ENCODE measurements at places on chromosomes 5 and 9.

- DNase-seq: no peak
Observed at GRCh38 chr9:34443976-34444375, 14.4 kb downstream of the FAM219A start.

DNA sequence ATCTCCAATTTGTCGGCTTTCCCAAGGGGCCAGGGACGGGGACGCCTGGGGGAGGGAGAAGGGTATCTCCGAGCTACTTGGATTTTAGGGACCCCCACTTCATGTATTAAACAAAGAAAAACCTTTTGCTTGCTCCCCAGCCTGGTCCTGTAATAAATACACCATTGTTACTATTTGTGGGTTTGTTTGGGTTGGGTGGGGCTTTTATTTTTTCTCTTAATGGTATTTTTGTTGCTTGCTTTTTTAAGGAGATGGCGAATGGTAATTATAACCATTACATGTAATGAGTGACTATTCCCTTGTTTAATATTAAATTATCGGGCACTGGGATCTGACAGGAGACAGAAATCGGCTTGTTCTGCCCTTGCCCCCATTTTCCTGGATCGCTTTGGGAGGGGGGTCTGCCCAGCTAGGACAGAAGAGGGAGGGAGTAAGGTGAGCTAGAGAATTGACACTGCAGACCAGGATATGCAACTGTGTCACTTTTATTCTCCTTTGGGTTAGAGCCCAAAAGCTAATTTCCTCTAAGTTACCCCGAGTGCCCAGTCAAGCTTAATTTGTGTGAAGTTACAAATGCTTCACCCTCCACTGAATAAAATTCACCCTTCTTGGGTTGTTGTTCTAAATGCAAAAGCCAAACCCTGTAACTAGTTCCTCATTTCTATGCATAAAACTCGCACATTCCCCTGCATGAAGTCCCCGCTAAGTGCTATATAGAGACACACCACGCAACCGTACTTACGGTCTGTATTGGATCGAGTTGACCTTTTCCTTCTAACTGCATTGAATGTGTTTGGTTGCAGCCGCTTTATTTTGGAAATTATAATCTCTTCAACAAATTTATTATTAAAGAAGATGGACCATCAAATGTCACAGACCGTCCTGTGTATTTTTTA, 1.6 kb upstream of the ZNF608 start:
- peak; percentile 54 for DNase-seq

GRCh38 chr9:87840134-87840533, 42.5 kb upstream of the SPATA31E1 start:
- DNase-seq: no peak

DNA sequence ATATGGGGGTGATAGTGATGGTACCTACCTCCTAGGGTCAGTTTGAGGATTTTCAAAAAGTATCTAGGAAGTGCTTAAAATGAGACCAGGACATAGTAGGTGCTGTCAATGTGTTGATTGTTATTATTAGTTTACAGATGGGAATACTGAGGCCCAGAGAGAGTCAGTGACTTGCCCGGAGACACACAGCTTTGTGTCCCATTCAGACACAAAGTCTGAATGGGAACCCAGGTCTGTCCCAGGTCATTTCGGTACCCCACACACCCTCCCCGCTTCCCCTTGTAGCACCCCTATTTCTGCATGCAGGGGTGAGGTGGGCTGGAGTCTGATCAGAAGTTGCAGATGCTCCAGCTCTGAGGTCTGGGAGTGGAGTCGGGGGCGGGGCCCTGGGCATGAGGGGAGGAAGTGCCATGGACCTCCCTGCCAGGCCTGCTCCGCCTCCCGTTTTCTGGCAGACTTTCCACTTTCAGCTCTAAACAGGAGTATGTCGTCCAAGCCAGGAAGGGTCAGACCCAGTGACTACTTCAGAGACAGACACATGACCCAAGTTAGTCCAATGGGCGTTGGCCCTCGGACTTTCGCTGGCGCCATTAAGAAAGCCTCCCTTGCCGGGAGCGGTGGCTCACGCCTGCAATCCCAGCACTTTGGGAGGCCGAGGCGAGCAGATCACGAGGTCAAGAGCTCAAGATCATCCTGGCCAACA, 3.2 kb upstream of the DBN1 start:
- DNase-seq: no peak

DNA sequence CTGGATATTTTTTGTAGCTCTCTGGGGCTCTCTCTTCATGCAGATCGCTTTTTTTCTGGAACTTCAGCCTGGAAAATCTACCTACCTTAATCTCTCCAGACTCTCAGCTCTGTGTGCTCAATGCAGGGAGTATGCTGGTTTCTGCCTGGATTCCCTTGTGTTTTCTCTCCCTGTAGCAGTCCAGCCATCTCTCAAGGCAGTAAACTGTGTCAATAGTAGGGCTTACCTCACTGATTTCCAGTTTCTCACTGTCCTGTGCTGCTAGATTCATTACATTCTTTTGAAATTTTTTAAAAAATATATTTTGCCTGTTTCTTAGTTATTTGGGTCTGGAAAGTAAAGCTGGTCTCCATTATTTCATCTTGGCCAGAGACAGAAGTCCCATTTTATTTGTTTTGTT, 951.4 kb downstream of the NR2F1-AS1 start:
- DNase-seq: no peak

DNA sequence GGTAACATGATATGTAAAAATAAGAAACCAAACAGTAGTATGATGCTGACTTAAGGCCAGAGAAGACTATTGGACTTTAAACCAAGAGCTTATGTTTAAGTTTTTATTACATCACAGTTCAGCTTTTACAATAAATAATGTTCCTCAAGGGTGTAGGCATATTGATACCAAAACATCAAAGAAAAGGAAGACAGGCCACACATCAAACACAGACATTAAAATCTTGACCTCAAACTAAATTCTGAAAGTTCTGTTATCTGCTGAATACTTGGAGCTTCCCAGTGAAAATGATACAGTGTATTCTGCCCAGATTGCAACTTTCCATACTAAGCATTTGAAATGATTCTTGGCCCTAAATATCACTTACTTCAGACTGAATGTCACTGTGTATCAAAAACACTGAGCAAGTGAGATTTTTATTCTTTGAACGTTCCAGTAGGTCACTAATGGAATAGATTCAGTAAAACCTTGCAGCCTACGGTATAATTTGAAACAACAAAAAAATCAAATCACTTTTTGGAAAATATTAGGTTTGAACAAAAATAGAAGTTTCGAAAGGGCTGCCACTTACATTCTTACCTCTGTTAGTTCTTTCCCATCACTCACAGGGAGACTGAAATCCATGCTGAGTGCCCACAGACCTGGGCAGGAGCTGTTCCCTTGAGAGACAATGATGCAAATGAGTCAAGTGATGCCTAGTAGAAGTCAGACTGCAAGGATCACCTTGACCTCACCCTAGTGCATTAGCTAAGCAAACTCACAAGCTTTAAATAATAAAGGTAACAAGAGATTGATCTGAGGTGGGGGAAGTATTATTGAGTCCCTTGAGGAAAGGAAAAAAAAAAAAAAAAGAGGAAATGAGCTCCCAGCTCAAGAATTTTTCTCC, 2.5 kb downstream of the LPAR1 start:
- DNase-seq: no peak

DNA sequence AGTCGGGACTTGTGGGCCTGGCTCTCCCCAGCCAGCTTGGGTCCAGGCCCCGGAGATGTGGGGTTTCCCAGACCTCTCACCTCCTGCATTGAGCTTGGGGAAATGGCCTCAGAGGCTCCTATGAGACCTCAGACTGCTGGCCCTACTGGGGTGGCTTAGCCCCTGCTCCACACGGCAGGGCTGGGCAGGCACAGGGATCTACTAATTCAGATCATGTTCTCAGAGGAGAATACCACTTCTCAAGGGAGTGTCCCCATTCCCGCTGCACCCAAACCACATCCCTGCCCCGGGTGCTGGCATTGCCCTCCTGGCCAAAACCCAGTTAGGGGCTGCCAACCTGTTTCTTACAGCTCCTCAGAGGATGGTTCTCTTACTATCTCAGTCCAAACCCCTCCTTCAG, 82.1 kb upstream of the LMX1B start:
- no peak for DNase-seq

GRCh38 chr5:163345216-163345615, 92.2 kb upstream of the CCNG1 start:
- no peak for DNase-seq

DNA sequence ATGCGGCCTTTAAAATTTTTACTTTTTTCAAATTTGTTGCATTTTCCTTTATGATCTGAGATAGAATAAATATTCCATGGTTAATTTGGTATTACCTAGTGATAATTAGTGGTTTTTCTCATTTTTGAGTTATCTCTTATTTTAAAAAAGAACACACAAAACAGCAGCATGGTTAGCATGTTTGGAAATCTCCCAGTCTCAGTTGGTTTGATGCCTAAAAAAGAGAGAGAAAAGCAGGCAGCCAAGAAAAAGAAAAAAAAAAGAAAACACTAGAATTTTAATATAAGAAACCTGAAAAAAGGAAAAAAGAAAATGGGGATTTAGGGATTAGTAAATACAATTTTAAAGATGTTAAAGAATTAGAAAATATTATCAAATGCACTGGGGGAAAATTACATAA, 15.3 kb downstream of the SUSD1 start:
- no peak for DNase-seq

GRCh38 chr5:149885513-149885912, 59.1 kb downstream of the PDE6A start:
- no peak for DNase-seq

DNA sequence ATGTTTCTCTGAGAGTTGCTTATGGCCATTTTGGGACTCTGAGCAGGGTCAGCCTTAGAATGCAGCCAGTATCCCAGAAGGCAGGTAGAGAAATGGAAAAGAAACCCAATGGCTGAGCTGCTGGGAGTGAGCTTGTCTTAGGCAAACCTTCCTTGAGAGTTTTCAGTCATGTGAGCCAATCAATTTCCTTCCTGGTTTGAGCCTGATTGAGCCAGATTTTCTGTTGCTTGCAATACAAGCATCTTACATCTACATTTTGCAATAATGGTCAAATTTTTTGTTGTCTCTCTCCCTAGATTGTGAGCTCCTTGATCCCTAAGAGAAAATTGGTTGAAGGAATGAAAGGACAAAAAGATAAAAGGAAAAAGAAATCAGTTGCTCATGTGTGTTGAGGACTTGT, 155.3 kb downstream of the SNX18 start:
- DNase-seq: no peak

GRCh38 chr9:21415493-21416267, 6.8 kb downstream of the IFNA8 start:
- DNase-seq: no peak

- no peak for DNase-seq
Observed at GRCh38 chr9:86639899-86640379, 285.7 kb upstream of the TUT7 start.

Measured in NCI-H345 (cell line).